Heart left ventricle (tissue), 16 donors: ENCODE measurements at places on chromosomes 11 and 22. TPM values are rescaled to one million over a fixed set of nuclear protein-coding genes. Genes with fewer than 3 reads are reported as not detected.

DNA sequence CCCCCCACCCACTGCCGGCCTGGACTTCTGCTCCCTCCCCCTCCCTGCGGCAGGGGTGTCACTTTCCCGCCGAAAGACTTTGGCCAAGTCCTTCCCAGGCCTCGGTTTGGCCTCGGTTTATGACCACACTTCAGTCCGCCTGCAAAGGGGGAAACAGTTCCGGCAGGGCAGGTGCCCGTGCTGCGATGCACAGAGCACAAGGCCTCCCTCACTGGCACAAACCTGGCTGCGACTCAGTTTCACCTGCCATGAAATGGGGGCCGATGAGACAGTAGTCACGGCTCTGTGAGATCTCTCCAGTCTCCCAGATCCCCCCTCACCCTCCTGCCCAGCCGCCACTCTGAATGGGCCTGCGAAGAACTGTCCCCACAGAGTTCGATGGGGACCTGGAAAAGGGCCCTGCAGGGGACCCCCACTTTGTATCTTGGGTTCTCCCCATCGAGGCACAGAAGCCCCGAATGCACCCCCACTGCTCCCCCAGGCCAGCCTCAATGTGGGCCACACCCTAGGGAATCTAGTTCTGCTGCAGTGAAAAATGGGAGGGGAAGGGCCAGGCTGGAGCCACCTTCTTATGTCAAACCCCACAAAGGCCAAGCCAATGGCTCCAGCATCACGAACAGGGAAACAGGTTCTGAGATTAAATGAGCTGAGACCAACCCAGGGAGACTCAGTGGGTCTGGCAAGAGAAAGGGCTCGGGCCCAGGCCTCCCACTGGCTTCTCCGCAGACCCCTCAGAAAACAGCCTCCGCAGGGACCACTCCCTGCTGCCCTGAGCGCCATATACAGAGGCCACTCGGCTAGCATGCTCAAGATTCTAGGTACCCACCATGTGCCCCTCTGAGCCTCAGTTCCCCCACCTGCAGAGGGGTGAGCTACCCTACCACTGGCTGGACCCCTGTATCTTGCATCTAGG lies 29.0 kb downstream of the ARVCF start:
- H3K27ac ChIP-seq, result no peak overlapping the region
- no peaks in the 10 kb centered on the region for H3K36me3 ChIP-seq
- H3K27me3 ChIP-seq, result no peaks in the 10 kb centered on the region
- no peak for DNase-seq
- peak overlapping the region; percentile 91 for H3K4me3 ChIP-seq

GRCh38 chr11:59008947-59009346 lies 69.7 kb downstream of the GLYATL1 start:
- no peaks in the 10 kb centered on the region for H3K36me3 ChIP-seq
- H3K4me1 ChIP-seq, result no peaks in the 10 kb centered on the region
- no peaks in the 10 kb centered on the region for H3K27me3 ChIP-seq
- no peak overlapping the region for H3K4me3 ChIP-seq
- no peak for DNase-seq

- no peaks in the 10 kb centered on the region for H3K4me1 ChIP-seq
- no peak for DNase-seq
- no peaks in the 10 kb centered on the region for H3K27me3 ChIP-seq
- no peak overlapping the region for H3K4me3 ChIP-seq
- no peak overlapping the region for H3K27ac ChIP-seq
Measured at GRCh38 chr11:117417856-117418255, 90.2 kb downstream of the CEP164 start.

DNA sequence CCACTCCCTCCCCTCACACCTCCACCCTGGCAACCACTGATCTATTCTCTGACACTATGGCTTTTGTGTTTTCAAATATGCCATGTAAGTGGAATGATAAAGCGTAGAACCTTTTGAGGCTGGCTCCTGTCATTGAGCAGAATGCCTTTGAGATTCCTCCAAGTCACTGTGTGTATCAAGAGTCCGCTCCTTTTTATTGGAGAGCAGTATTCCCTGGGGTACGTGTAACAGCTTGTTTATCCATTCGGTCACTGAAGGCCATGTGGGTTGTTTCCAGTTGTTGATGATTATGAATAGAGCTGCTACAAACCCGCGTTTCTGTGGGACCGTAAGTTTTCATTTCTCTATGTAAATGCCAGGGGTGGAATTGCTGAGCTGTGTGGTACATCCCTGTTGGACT lies 10.3 kb downstream of the TP53I11 start:
- no peak overlapping the region for H3K4me3 ChIP-seq
- H3K36me3 ChIP-seq, result no peaks in the 10 kb centered on the region
- no peaks in the 10 kb centered on the region for H3K27me3 ChIP-seq

- H3K27me3 ChIP-seq, result no peaks in the 10 kb centered on the region
- peaks cover 6% of the 10 kb centered on the region for H3K4me1 ChIP-seq
- H3K36me3 ChIP-seq, result peaks cover 3% of the 10 kb centered on the region
- no peak for DNase-seq
- no peak overlapping the region for H3K27ac ChIP-seq
Measured at GRCh38 chr11:108196901-108197300, 25.5 kb downstream of the NPAT start.

GRCh38 chr11:43367382-43368178 lies 8.9 kb downstream of the TTC17 start:
- H3K4me1 ChIP-seq, result peaks cover 2% of the 10 kb centered on the region
- H3K4me3 ChIP-seq, result no peak overlapping the region
- no peaks in the 10 kb centered on the region for H3K36me3 ChIP-seq
- H3K27me3 ChIP-seq, result no peaks in the 10 kb centered on the region
- no peak for DNase-seq

DNA sequence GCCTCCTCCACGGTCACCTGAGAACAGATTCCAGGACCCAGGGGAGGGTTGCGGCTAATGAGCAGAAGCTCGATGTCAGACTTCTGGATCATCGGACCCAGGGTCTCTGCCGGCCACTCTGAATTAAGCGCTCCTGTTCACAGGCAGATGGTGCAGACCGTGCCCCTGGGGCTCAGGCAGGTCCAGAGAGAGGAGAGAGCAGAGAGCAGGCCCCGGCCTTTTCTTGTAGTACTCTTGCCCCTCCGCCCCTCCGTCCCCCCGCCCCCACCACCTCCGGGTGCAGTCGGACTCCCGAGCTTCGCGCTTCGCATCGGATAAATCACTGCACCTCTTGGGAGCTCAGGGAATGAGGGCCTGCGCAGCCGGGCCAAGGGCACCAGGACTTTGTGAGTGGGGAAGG lies 50.3 kb downstream of the RPS6KA4 start:
- H3K36me3 ChIP-seq, result no peaks in the 10 kb centered on the region
- DNase-seq, result no peak
- H3K4me3 ChIP-seq, result no peak overlapping the region

- H3K27me3 ChIP-seq, result no peaks in the 10 kb centered on the region
- peak overlapping the region; percentile 64 for H3K27ac ChIP-seq
- no peak overlapping the region for H3K4me3 ChIP-seq
- no peaks in the 10 kb centered on the region for H3K36me3 ChIP-seq
Measured at GRCh38 chr11:6746626-6747025, 25.1 kb downstream of the OR2AG2 start.

- H3K27ac ChIP-seq, result no peak overlapping the region
- no peaks in the 10 kb centered on the region for H3K27me3 ChIP-seq
- H3K36me3 ChIP-seq, result peaks cover 72% of the 10 kb centered on the region
Measured at GRCh38 chr22:29359469-29359868, 28.9 kb downstream of the AP1B1 start.

DNA sequence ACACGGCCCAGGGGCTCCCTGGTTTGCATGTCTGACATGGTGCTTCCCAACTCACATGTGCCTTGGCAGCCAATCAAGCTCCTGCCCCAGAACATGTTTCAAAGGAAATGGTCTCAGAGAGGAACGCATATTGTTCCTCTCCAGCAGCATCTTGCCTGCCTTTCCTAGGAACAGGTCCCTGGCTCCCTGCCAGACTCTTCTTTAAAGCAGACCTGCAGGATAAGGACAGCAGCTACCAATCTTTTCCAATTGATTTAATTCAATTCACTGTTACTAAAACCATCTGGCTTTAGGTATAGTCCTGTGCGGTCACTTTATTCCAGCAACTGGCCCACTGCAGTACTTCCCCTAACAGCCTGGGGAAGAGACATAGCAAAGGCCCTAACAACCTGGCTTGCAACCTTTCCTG lies 79.9 kb downstream of the AMBRA1 start:
- DNase-seq, result peak; percentile 61
- H3K4me1 ChIP-seq, result peaks cover 9% of the 10 kb centered on the region
- H3K4me3 ChIP-seq, result no peak overlapping the region
- peak overlapping the region; percentile 10 for H3K27ac ChIP-seq
- H3K27me3 ChIP-seq, result no peaks in the 10 kb centered on the region
- no peaks in the 10 kb centered on the region for H3K36me3 ChIP-seq

DNA sequence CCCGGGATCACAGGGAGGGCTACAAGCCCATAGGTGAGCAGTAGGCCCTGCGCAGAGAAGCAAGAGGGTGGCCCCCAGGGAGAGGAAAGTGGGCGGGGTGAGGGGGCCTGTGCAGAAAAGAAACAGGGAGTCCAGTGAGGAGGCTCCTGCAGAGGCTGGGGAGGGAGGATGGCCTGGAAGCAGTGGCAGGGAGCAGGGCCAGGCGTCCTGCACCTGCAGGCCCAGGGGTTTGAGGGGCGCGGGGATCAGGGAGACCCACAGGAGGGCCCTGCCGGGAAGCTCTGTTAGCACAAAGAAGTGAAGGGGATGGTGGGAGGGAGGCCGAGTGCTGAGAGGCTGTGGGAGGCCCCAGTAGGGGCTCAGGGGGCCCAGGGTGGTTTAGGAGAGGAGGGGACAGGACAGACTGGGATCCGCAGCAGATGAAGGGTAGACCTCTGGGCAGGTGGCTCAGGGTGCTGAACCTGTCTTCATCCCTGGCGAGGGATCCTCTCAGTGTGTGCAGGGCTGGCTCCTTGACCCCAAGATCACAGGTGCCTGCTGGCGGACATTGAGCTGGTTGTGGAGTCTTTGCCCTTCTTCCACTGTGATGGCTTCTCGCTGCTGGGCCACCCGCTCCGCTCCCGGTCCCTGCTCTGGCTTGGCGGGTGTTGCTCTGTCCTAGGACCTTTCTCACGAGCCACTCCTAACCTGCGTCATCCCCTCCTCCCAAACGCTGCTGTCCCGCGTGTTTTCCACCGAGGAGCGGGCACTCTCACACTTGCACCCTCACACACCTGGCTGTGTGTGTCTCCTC lies 31.8 kb upstream of the CELSR1 start:
- peaks cover 2% of the 10 kb centered on the region for H3K4me1 ChIP-seq
- H3K27ac ChIP-seq, result no peak overlapping the region
- no peak overlapping the region for H3K4me3 ChIP-seq
- no peaks in the 10 kb centered on the region for H3K36me3 ChIP-seq
- no peaks in the 10 kb centered on the region for H3K27me3 ChIP-seq

GRCh38 chr22:21938906-21939305 lies 13.7 kb downstream of the PPM1F start:
- peak overlapping the region; percentile 96 for H3K27ac ChIP-seq
- H3K4me3 ChIP-seq, result no peak overlapping the region
- H3K4me1 ChIP-seq, result peaks cover 67% of the 10 kb centered on the region
- H3K27me3 ChIP-seq, result no peaks in the 10 kb centered on the region

GRCh38 chr11:60500276-60500910 lies 7.8 kb downstream of the MS4A12 start:
- no peak for DNase-seq
- no peaks in the 10 kb centered on the region for H3K27me3 ChIP-seq
- H3K27ac ChIP-seq, result no peak overlapping the region
- no peaks in the 10 kb centered on the region for H3K4me1 ChIP-seq
- H3K36me3 ChIP-seq, result no peaks in the 10 kb centered on the region
- no peak overlapping the region for H3K4me3 ChIP-seq

DNA sequence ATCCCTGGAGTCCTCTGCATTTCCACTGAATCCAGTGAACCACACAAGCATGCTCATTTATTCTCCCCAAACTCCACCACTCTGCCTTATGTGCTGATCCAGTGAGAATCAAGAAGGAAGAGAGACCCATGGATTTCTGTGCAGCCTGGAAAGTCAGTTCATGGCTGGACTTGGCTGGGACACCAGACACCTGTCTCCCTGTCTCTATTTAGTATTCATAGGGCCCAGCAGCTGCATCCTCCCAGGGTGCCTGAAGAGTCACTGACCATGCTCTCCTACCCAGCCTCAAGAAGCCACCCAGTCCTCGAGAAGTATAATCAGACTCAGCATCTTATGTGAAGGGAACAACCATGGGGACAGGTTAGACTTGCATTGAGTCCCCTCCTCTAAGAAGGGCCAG lies 83.2 kb downstream of the ZNF280B start:
- H3K27ac ChIP-seq, result no peak overlapping the region
- no peak overlapping the region for H3K4me3 ChIP-seq
- peaks cover 27% of the 10 kb centered on the region for H3K27me3 ChIP-seq
- H3K36me3 ChIP-seq, result no peaks in the 10 kb centered on the region
- DNase-seq, result no peak

DNA sequence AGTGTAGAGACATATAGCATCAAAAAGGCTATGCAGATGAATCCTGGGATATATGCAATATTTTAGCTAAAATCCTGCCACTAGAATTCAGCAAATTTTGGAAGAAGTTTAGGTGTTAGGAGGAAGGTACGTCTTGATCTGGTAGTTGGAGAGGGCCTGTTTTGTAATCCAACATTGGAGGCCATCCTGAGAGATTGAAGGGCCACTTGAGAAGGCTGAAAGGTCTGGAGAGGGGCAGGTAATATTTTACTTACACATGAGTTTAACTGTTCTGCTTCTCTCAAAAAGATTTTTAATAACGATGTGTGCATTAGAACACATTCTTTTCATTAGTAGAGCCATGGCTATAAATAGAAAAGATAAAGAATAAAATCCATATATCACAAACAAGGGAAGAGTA lies 422.1 kb downstream of the RAB38 start:
- H3K4me3 ChIP-seq, result no peak overlapping the region
- H3K4me1 ChIP-seq, result no peaks in the 10 kb centered on the region
- H3K27ac ChIP-seq, result no peak overlapping the region
- no peak for DNase-seq
- H3K27me3 ChIP-seq, result no peaks in the 10 kb centered on the region

- peaks cover 30% of the 10 kb centered on the region for H3K4me1 ChIP-seq
- no peaks in the 10 kb centered on the region for H3K27me3 ChIP-seq
- no peak overlapping the region for H3K27ac ChIP-seq
- DNase-seq, result no peak
- H3K36me3 ChIP-seq, result no peaks in the 10 kb centered on the region
Measured at GRCh38 chr11:12284316-12285050, 92.9 kb upstream of the PARVA start.

- no peaks in the 10 kb centered on the region for H3K36me3 ChIP-seq
- H3K27me3 ChIP-seq, result peaks cover 5% of the 10 kb centered on the region
- H3K4me3 ChIP-seq, result no peak overlapping the region
- no peak overlapping the region for H3K27ac ChIP-seq
Measured at GRCh38 chr11:1733716-1734640, 16.4 kb downstream of the IFITM10 start.

The CYB5R3 gene
- 396 TPM for total RNA-seq

The PTPRCAP gene
- total RNA-seq, result 0.60 TPM

The ARHGAP1 gene
- total RNA-seq, result 163 TPM

The MCAM gene
- 61.1 TPM for total RNA-seq

The FAM118B gene
- 30.5 TPM for total RNA-seq

The CCS gene
- 26.7 TPM for total RNA-seq

The MPST gene
- total RNA-seq, result 52.9 TPM

The CCDC188 gene
- total RNA-seq, result 0.27 TPM

The KDELR3 gene
- 10.7 TPM for total RNA-seq
